ENCODE measurements at places on chromosomes 3 and 15.

DNA sequence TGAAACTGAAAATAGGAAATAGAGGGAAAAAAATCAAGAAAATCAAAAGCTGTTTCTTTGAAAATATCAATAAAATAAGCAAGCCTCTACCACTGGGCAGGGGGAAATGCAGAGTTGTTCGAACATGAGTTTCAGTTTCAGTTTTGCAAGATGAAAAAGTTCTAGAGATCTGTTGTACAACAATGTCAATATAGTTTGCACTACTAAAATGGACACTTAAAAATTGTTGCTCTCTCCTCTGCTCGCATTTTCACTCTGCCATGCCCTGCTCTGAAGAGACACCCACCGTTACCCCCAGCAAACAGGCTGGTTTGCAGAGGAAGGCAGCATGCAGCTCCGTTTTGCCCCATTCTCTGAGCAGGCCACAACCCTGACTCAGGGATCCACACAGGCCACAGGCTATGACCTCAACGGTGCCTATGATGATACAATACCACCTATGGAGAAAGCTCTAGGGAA is 64.5 kb downstream of the ZNF148 start:
- no peak for DNase-seq

GRCh38 chr3:197083486-197083885 is 53.9 kb upstream of the MELTF start:
- DNase-seq, result peak; percentile 90

- DNase-seq, result no peak
Measured at GRCh38 chr3:3064297-3064696, 45.9 kb downstream of the IL5RA start.

DNA sequence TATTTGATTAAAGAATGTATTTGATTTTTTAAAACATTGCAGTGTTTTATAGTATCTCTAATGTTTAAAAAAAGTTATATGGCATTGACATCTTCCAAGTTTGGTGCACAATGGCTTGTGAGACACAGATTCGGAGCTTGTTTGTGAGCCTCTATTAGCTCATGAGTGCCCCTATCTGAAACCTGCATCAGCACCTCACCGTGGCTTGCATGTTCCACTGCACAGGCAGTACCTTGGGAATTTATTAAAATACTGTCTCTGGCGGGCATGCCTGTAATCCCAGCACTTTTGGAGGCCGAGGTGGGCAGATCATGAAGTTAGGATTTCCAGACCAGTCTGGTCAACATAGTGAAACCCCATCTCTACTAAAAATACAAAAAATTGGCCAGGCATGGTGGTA is 6.8 kb upstream of the RTP2 start:
- DNase-seq, result no peak

DNA sequence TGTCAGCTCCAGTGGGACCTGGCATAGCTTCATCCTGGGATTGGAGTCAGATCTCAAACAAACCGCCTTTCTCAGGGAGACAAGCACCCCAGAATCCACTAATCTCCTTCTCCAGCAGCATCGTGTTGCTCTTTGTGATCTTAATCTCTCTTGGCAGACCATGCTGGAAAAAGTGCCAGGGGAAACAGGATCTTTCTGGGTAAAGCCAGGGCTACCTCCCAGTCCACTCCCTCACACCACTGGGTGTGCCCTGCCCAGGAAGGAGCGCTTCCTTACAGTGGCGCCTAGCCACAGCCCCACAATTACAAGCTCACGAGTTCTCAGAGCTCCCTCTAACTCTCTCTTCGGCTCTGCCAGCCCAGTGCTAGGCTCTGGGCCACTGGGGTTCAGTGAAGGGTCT is 32.2 kb downstream of the RPLP1 start:
- no peak for DNase-seq

- no peak for DNase-seq
Measured at GRCh38 chr15:81182756-81183438, 13.8 kb upstream of the IL16 start.

GRCh38 chr3:52841211-52841980 is 6.6 kb upstream of the MUSTN1 start:
- no peak for DNase-seq

- peak; percentile 66 for DNase-seq
Measured at GRCh38 chr15:51775967-51776816, 24.8 kb downstream of the TMOD2 start.

DNA sequence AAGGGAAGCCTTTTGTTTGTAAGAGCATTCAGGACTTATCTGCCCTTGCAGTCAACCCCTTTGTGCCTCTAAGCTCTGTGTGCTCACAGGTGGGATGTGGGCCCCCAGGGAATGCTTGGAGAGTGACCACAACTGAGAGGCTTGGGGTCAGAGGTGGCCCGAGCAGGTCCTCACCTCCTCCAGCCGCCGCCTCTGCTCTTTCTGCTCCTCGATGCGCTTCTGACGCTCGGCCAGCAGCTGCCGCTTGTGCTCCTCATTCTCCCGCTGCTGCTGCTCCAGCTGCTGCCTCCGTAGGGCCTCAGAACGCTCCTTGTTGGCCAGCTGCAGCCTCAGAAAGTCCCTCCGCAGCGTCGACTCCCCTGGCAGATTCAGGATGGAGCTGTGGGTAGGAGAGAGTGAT is 130.8 kb upstream of the SLC2A2 start:
- peak; percentile 28 for DNase-seq

DNA sequence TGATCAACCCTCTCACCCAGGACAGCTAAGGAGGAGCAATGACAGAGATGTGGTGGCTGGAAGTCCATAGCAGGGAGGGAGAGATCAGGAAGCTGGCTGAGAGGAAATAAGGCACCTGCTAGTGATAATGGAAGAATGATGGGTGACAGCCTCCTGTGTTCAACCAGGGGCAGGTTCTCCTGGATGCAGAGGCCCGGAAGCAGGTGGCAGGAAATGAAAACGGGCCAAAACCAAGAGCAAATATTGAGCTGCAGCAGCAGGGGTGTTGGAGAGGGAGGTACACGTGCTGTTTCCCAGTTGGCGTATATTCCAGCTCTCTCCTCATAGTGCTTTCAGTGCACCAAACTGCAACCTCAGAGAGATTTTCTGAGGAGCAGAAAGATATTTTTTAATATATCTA is 213.4 kb upstream of the TBL1XR1 start:
- no peak for DNase-seq

- peak; percentile 23 for DNase-seq
Measured at GRCh38 chr3:9736831-9737230, 5.3 kb downstream of the BRPF1 start.

DNA sequence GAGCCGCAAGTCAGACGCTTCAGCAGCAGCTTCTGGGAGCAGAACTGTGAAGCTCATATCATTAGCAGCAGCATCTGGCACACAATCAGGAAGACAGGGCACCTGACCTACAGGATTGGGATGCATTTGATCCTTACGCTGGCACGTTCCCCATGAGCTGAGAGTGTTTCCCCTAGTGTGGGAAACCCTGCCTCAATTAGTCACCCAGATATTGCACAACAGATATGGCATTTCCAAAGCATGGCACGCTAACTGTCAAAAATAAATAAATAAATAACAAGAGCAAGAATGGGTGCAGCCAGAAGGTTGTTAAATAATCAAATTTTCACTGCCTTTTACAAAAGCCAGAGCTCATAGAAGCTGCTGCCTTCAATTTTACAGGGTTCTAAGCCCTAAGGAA is 189.6 kb upstream of the THBS1 start:
- peak; percentile 40 for DNase-seq

- DNase-seq, result no peak
Measured at GRCh38 chr3:116877968-116878367, 168.4 kb downstream of the TUSC7 start.

GRCh38 chr3:100893590-100893989 is 99.6 kb downstream of the ABI3BP start:
- DNase-seq, result peak; percentile 77

DNA sequence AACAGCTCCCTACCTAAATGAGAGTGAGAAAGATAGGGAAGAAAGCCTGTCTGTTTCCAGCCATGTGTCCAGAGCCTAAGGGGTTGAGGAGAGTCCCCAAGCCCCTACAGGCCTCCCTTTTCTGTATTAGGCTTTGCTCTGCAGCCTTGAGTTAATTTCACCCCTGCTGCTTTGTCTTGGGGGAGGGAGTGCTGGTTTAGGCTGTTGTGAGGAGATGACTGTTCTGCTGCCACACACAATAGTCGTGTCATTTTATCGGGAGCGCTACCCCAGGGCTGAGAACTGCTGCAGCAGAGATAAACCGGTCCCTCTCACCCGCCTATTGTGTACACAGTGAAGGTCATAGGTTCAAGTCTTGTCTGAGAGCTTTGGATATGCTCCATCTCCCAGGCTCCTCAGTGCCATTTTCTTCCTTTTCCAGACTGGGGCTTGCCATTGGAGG is 1.4 kb downstream of the ZNF609 start:
- no peak for DNase-seq

GRCh38 chr3:156142702-156143101 is 22.3 kb downstream of the KCNAB1 start:
- DNase-seq, result peak; percentile 49

DNA sequence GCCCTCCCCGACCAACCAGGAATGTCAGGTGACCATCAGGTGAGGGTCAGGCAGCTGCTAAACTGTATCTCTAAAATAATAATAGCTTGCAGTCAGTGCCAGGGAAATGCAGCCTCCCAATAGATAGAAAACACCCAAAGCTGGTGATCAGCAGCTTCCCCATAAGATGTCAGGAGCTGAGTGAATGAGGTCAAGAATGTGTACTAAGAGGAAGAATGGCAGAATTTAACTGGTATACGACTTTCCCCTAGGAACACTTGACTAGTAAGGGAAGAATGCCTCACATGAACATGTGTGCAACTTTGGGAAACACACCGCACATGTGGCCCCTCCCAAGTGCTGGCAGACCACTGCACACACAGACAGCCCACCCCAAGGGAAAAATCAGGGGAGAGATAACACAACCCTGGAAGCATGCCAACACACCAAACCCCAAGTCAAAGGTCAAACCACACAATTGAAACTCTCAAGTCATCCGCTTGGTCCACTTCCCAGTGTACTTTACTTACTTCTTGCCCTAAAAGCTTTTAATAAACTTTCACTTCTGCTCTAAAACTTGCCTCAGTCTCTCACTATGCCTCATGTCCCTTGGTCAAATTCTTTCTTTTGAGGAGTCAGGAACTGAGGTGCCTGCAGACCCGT is 806.5 kb downstream of the OTOL1 start:
- DNase-seq, result peak; percentile 54

DNA sequence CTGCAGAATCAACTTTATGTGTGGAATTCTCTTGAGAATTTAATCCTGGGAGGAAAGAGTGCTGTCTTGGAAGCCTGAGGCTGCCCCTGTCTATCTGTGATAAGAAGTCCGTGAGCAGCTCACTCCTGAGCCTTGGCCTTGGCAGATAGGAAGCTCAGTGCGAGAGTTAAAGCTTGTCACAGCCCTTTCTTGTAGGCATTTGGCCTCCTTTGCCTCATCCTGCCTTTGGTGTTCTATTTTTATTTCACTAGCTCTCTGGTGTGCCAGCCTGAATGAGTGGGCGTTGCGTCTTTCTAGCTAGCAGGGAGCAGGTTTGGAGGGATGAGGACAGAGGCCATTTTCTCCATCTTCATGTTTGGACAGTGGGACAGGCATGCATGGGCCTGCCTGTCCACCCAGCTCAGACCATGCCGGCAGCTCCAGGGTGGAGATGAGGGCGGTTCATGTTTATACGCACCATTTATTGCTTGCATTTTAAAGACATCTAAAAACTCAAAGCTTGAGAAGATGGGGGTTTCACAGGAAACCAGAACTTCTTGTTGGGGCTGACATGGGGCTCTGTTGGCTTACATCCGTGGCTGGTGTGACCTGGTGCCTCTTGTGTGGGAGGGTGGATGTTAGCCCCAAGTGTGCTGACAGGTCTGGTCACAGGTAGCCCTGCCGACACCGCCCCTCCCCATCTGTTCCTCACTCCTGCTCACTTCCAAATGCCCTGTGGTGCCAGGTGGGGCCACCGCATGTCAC is 29.8 kb downstream of the IRAK2 start:
- no peak for DNase-seq
